Stimulated activated CD4-positive, alpha-beta T cell treated with anti-CD3 and anti-CD28 coated beads, Interleukin-1b, Interleukin-23, amount 100 ng/mL, for 48 hours (primary cell): ENCODE measurements at places on chromosomes 12 and 14.

DNA sequence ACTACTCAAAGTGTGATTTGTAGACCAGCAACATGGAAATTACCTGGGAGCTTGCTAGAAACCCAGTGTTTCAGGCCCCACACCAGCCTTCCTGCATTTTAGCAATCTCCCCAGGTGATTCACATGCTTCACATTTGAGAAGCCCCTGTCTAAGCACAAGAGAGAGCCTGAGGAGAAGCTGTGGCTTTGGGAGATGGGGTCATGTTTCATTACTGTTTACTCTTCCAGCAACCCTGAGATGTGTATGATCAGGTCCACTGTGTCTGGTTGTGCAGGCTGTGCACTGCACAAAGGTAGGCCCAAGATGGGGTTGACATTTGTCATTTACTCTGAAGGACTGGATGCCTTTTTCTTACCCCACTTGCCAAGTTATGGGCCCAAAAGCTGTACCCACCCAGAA lies 190.1 kb downstream of the SLC41A2 start:
- DNase-seq = no peak

GRCh38 chr12:70007687-70008086 lies 182.7 kb downstream of the MYRFL start:
- no peak for DNase-seq

DNA sequence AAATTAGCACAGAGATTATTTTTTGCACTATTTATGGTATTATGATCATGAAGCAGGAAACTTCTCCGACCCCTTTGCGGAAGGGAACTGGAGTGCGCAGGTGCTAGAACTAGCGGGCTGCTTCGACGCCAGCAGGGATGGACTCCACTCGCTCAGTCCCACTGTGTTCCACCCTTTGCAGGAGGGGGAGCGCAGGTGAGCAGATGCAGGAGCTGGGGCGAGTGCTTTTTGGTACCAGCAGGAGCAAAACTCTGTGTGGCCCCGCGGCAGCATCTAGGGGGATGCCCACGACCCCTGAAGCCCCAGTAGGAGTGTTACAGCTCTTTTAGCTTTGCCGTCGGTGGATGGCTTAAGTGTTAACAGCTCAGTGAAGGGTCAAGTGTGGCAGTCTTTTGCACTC lies 113.9 kb downstream of the TMEM132D start:
- DNase-seq = no peak

DNA sequence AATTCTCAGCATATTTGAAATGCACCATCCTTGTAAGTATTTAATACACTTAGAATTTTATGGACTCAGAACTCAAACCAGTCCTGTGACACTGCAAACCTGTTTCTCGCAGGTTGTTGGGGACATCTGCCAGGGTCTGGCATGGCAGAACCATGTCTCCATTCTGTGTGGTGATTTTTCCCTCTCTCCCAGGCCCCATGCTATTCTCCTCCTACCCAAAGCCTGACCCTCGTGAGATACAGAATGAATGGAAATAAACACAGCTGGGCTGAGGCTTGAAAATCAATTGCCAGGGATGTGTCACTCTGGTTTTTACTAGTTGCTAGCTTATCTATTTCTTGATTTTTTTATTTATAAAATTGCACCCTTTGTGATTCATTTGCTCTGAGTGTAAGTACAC lies 19.8 kb downstream of the TPH2 start:
- DNase-seq = no peak

DNA sequence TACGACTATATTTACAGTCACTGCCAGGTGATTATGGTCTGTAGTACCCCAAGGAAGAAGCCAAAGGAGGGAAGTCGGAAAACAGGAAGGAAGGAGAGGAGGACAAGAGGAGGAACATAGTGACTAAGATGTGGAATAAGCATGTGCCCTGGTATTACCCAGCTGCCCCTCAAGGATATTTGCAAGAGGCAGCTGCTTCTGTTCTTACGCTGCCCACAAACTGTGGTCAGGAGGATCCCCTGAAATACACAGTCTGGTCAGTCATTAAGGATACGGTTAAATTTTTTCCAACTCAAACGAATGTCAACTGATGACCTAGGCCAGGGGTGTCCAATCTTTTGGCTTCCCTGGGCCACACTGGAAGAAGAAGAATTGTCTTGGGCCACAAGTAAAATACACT lies 126.5 kb downstream of the CMAS start:
- no peak for DNase-seq

DNA sequence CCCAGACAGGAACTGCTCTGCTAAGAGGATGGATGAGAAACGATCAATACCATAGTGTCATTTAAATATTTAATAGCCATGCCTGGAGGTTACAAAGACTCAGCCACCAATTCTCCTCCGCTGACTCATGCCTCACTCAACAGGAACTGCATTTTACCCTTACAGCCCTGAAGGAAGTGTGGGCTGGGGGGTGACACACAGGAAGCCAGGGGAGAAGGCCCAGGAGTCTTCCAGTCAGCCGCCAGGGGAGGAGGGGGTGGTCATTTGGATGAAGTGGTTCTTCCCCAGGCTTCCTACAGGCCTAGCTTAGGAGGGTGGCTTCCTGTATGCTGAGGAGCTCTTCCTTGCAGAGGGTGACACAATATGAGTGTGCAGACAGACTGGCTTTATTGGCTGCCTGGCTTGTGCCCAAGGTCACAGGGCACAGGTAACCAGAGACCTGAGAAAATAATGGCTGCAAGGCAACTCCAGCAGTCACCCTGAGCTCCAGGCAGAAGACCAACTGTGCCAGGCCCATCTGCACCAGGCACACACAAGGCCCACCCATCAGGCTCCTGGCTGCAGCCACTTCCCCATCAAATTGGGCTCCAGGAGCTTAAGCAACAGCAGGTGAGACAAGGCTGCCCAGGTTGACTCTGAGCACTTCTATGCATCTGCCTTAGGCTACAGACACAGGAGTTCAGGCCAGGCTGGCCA lies 30.6 kb upstream of the RPLP0 start:
- peak; percentile 91 for DNase-seq

DNA sequence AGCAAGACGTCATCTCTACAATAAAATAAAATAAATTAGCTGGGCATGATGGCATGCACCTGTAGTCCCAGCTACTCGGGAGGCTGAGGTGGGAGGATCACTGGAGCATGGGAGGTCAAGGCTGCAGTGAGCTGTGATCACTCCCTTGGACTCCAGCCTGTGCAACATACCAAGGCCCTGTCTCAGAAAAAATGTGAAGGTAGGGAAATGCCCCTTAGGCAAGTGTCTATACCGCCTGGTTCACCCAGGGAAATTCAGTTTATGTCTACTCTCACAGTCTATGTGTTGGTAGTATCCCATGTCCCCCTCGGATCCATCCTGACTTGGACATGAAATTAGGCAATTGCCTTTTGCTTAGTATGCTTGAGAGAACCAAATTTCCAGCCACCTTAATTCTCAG lies 88.4 kb upstream of the TMEM132C start:
- DNase-seq = no peak

DNA sequence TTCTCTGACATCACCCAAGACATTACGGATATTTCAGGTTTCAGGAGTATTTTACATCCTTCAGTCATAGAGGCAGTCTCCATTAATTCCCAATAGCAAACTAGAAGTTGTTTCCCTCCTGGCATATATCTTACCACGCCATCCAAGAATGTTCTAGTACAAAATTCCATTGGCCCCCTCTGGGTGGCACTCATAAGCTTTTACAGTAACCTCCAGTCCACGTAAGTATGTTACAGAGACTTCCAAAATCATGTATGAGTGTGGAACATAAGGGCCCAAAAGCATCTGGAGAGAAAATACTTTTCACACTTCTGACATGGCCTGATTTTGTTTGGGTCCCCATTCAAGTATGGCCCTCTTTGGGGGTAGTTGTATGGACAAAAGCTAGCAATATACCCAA lies 58.1 kb upstream of the DHRS4 start:
- no peak for DNase-seq

- no peak for DNase-seq
Measured at GRCh38 chr12:90938451-90938850, 16.5 kb downstream of the CCER1 start.

GRCh38 chr12:69457433-69457832 lies 12.8 kb upstream of the FRS2 start:
- no peak for DNase-seq

DNA sequence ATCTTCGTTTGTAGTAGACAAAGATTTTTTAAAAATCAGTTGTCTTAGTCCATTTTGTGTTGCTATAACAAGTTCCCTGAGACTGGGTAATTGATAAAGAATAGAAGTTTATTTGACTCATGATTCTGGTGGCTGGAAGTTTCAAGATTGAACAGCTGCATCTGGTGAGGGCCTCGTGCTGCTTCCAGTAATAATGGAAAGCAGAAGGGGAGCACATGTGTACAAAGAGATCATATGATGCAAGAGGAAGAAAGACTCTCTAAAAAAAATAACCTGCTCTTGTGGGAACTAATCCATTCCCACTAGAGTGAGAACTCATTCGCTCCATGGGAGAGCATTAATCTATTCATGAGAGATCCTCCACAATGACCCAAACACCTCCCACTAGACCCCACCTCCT lies 24.8 kb downstream of the MUCL1 start:
- no peak for DNase-seq

GRCh38 chr12:59500335-59500734 lies 95.5 kb upstream of the SLC16A7 start:
- no peak for DNase-seq

- DNase-seq = no peak
Measured at GRCh38 chr12:39036105-39036504, 130.7 kb upstream of the CPNE8 start.

- no peak for DNase-seq
Measured at GRCh38 chr14:100522616-100523099, 64.6 kb downstream of the BEGAIN start.

- DNase-seq = peak; percentile 32
Measured at GRCh38 chr12:26126340-26127284, 1.8 kb upstream of the BHLHE41 start.

- DNase-seq = no peak
Measured at GRCh38 chr12:103956509-103957027, 9.1 kb upstream of the TDG start.
